Omental fat pad (tissue), 4 donors: ENCODE measurements at places on chromosomes 4 and X. TPM values are rescaled to one million over a fixed set of nuclear protein-coding genes. Genes with fewer than 3 reads are reported as not detected.

Gene MAGEE1
- 0.94 TPM for total RNA-seq

Gene NSUN7
- 1.1 TPM for total RNA-seq

Gene MAGEA2
- total RNA-seq = not detected

Gene NDST3
- not detected for total RNA-seq

Gene NSG1
- total RNA-seq = 1.6 TPM

Gene VSIG4
- 269 TPM for total RNA-seq

GRCh38 chrX:13894888-13895565, 78.1 kb upstream of the GPM6B start:
- no peak for DNase-seq

GRCh38 chr4:157667836-157668235, 447.3 kb downstream of the GRIA2 start:
- DNase-seq = no peak

DNA sequence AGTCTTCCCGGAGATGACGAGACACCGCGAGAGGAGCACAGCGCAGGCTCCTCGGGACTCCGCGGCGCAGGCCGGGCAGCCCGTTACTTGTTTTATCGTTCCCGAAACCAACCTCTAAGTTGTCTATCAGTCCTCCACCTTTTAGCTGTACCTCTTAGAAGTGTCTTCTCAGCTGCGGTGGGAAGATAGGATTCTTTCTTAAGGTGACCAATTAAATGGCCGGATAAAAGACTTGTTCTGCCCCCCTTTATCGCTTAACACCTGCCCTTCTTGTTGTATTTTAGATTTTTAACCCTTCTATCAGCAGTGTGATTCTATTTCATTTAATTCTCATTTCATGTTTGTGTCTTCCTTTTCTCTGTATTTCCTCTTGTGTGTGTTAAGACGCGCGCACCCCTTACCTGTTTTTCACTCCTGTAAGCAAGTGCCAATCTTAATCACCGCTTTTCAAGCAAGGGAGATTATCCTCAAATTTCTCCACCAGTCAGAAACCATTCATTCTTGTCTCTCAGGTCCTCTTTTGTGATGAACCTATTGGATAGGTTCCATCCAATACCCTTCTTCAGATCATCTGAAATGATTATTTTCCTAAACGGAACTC, at the start of gene SLC9B2:
Gene SLC9B2 (minus strand): TSS at position 15 of the 601 bp plus-strand sequence. CDS start 9,211 bp downstream, outside the sequence.
- DNase-seq = no peak

GRCh38 chr4:173651651-173652282, 121.7 kb upstream of the HAND2 start:
- DNase-seq = no peak

DNA sequence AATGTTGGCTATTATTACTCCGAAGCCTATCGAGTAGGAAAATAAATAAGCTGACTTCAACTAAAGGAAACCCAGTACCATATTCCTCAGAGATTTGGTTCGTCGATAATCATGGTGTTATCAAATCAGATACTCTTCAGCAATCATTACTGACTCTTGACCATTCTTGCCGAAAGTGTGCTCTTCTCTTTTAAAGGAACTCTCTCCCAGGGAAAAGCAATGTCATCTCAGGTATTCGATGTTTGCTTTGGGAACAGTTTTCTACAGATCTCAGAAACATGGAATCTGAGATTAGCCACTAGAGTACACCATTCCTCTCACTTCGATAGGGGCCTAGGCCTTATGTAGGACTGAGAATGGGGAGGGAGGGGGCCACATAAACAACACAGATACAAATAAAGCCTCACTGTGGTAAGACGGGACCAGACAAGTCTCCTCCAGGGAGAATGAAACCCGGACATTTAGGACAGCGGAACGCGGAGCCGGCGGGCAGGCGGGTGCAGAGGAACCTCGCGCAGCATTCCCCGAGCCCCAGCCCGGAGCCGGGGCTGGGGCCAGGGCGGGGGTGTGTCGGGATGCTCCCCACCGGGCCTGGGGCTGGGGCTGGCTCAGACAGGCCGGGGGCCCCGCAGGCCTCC, 581 bp downstream of the DNAJB14 start:
- DNase-seq = no peak

- no peak for DNase-seq
Measured at GRCh38 chrX:133583825-133584224, 168.5 kb upstream of the GPC4 start.

GRCh38 chr4:114807759-114808404, 209.3 kb downstream of the UGT8 start:
- DNase-seq = no peak

DNA sequence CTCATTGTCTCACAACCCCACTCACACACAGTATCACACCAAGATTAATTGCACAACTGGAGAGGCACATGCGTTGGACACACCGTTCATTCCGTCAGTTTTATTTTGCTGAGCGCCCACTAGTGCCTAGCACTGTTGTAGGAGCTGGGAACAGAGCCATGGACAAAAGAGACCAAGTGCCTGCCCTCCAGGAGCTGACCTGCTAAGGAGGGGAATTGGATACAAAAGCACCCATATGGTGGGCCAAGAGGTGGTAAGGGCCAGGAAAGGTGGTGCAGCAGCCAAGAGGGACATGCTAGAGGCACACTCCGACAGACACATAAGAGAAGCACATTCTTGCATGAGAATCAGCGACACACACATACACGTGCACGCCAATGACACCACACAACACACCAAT, 705 bp upstream of the CRMP1 start:
- DNase-seq = no peak

- no peak for DNase-seq
Measured at GRCh38 chr4:68718447-68719074, 48.1 kb upstream of the UGT2B15 start.

GRCh38 chr4:10022346-10023049, 1.2 kb upstream of the SLC2A9 start:
- DNase-seq = no peak

GRCh38 chr4:7302781-7303404, 110.6 kb downstream of the SORCS2 start:
- no peak for DNase-seq

DNA sequence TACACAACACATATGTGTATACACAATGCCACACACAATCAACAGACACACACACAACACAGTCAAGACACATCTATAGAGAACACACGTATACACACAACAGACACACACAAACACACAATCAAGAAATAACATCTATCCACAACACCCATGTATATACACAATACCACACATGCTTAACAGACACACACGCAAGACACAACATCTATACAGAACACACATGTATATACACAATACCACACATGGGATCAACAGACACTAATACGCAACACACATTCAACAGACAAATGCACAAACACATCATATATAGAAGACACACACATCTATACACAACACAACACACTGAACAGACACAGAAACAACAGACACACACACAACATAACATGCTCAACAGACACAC, 234.8 kb downstream of the SHOX start:
- DNase-seq = no peak

DNA sequence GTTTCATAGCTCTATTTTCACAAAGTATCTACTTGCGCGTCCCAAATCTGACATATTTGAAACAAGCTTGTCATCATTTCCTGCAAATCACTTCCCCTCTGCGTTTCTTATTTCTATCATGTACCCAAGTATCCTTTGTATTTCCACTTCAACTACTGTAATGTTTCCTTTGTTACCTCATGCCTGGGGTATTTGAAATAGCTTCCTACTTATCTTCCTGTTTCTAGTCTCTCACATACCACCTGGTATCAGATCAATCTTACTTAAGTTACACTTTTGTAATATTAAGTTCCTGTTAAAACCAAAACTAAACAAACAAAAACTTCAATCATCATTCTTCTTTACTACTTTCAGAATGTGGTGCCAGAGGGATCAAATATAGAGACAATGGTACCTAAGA, 93.6 kb upstream of the SMAD1 start:
- DNase-seq = no peak

GRCh38 chr4:76952071-76952470, 2.5 kb downstream of the SEPTIN11 start:
- no peak for DNase-seq

- DNase-seq = no peak
Measured at GRCh38 chrX:40145923-40146261, 48.1 kb upstream of the BCOR start.

- no peak for DNase-seq
Measured at GRCh38 chrX:16307950-16308349, 140.7 kb downstream of the MAGEB17 start.

- peak; percentile 70 for DNase-seq
Measured at GRCh38 chrX:153470411-153471363, at the start of gene HAUS7. HAUS7 (minus strand) TSS chrX:153470576; CDS start chrX:153470557, 19 bp downstream.

DNA sequence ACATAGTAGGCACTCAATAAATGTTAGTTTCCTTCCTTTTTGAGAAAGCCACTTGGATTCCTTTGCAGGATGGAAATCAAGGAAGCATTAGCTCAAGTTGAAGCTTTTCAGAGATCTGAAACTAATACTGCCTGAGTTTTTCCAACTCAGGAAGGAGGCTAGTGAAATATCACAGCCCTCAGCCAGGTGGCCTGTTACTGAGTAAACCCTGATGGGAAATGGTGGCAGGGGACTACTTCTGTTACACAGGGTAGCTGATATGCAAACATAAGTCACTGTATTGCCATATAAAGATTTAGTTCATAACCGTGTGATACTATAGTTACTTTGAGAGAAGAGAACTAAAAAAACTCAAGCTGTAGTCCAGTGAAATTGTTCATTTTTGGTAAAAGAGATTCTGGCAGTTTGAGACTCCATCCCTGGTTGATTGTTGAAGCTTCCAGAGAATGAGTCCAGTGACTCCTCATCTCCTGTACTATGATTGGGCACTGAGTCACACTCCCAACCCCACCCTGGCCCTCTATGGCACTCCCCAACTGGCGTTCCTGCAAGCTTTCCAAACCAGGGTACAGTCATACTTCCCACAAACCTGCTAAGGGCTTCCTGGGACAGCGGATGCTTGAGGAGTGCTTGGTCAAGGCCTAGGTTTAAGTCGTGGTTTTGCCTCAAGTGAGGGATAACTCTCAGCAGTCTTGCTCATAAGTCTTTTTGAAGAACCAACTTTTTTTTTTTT, 81.8 kb downstream of the MID1IP1 start:
- no peak for DNase-seq
